ENCODE measurements at places on chromosomes 12 and 14. TPM values are rescaled to one million over a fixed set of nuclear protein-coding genes. Genes with fewer than 3 reads are reported as not detected.

DNA sequence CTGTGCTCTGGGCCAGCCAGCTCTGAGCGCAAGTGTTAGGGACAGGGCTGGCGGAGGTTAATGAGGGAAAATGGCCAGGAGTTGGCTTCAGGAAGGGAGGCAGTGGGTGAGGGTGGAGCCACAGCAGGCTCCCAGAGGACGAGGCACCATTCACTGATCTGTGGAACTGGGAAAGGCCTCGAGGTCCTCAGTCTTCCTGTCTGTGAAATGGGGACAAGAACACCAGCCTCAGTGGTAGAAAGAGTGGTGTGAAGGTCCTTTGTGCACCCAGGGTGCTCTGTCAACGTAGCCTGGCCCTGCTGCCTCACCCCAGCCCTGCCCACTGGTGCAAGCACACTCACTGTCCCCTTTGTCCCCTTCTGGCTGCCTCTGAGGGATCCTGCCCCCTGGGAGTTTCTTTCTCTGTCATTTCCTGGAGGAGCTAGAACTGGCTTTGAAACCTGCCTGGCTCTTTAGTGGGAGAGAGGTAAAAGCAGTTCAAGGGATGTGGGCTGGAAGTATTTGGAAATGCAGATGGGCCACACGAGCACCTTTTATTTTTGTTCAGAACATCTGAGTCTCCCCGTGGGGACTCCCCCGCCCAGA lies 25.0 kb downstream of the SYNDIG1L start:
- no peak for DNase-seq

DNA sequence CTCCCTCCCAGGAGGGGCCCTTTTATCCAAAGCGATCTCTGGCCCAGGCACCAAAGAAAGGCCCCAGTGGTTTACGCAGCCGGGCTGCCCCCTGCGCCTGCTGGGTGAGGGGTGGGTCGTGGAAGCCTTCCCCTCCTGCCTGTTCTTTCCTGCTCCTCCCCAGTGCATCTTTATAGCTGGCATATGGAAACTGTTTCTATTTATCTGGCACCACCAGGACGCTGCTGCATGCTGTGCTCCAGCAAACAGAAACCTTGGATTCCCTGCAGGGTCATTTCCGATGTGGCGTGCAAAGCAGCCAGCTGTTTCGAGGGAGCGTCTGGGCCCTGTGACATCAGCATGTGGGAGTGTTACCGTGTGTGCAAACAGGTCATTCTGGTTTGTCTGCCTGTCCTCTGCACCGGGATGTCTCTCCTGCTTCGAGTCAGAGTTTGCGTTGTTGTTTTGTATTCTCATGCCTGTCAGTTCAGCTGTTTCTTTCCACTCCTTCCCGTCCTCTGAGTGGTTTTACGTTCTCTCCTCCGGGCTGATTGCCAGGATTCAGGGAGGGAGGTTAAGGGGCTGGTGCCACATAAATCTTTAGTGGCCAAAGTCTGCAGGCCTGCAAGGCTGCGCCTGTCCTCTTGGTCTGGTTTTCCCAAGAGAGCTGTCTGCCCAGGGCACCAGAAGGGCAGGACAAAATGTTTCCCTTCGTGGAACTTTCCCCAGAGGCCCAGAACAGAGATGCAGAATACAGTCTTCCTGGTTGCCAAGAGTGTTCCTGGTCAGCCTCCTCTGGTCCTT lies 24.6 kb downstream of the TPCN1 start:
- DNase-seq, result peak; percentile 57

The VCPKMT gene
- 12.9 TPM for total RNA-seq

GRCh38 chr12:54870048-54870447 lies 15.7 kb downstream of the MUCL1 start:
- no peak for DNase-seq

Measured in glutamatergic neuron (in vitro differentiated cells).